Activated CD4-positive, alpha-beta T cell treated with anti-CD3 and anti-CD28 coated beads, Interleukin-2, amount 10 ng/mL, durations not matched to agents 24 days and 14 days (primary cell): ENCODE measurements at places on chromosomes 5 and 9. TPM values are rescaled to one million over a fixed set of nuclear protein-coding genes. Genes with fewer than 3 reads are reported as not detected.

The BNC2 gene
- total RNA-seq, result not detected in 2 replicates

The GMCL2 gene
- 0.07 TPM in 1 of 2 replicates, not detected in the other for total RNA-seq

The FBP2 gene
- not detected in 2 replicates for total RNA-seq

The SLC6A7 gene
- total RNA-seq, result not detected in 2 replicates

The LEAP2 gene
- 4.7 and 6.0 TPM in 2 replicates for total RNA-seq

The OR1J2 gene
- total RNA-seq, result not detected in 2 replicates

The STK32A gene
- not detected in 2 replicates for total RNA-seq

The MSMP gene
- 0.88 TPM in 1 of 2 replicates, not detected in the other for total RNA-seq

The SV2C gene
- total RNA-seq, result not detected in 2 replicates

The CDH9 gene
- not detected in 2 replicates for total RNA-seq

The CER1 gene
- not detected in 2 replicates for total RNA-seq

The GALNT12 gene
- total RNA-seq, result 2.8 and 3.6 TPM in 2 replicates

The PRDM9 gene
- not detected in 2 replicates for total RNA-seq

The ANKS6 gene
- total RNA-seq, result 13.4 and 13.6 TPM in 2 replicates

The MZB1 gene
- 28.3 and 29.1 TPM in 2 replicates for total RNA-seq

The ADAMTS12 gene
- total RNA-seq, result not detected in 2 replicates

The C5orf63 gene
- 5.6 and 5.7 TPM in 2 replicates for total RNA-seq

The PCDHGA10 gene
- total RNA-seq, result 0.07 and 0.21 TPM in 2 replicates

The SHOC1 gene
- total RNA-seq, result not detected in 2 replicates

The IFNA2 gene
- not detected in 2 replicates for total RNA-seq

The ADAMTS13 gene
- total RNA-seq, result 1.3 and 1.5 TPM in 2 replicates

The SVEP1 gene
- total RNA-seq, result not detected in 2 replicates

The NMUR2 gene
- not detected in 2 replicates for total RNA-seq

The PHYHD1 gene
- total RNA-seq, result 0.45 and 0.47 TPM in 2 replicates

The SOX30 gene
- 0.19 TPM in 1 of 2 replicates, not detected in the other for total RNA-seq

The TEK gene
- total RNA-seq, result not detected in 2 replicates

The F2R gene
- 2.3 and 2.9 TPM in 2 replicates for total RNA-seq

The NTRK2 gene
- 2.3 and 2.4 TPM in 2 replicates for total RNA-seq

The SPINK4 gene
- not detected in 2 replicates for total RNA-seq

The SUSD3 gene
- 38.3 and 40.9 TPM in 2 replicates for total RNA-seq

The ENTPD8 gene
- total RNA-seq, result not detected in 2 replicates

The SPATA31C1 gene
- total RNA-seq, result not detected in 2 replicates

The NAIP gene
- 6.4 and 7.2 TPM in 2 replicates for total RNA-seq

The AHRR gene
- 25.8 and 26.0 TPM in 2 replicates for total RNA-seq

The HSPB3 gene
- total RNA-seq, result not detected in 2 replicates

The PCDHA9 gene
- total RNA-seq, result not detected in 2 replicates

The FOXD4 gene
- not detected in 2 replicates for total RNA-seq

The ZNG1C gene
- total RNA-seq, result 35.6 and 36.2 TPM in 2 replicates

The CD14 gene
- total RNA-seq, result 0.31 and 0.35 TPM in 2 replicates

The PCBD2 gene
- 11.0 and 14.1 TPM in 2 replicates for total RNA-seq

The PCDHB12 gene
- not detected in 2 replicates for total RNA-seq

The PTGES gene
- 0.09 and 0.12 TPM in 2 replicates for total RNA-seq

The CEL gene
- total RNA-seq, result 1.8 and 2.0 TPM in 2 replicates

The NEURL1B gene
- total RNA-seq, result 0.05 and 0.31 TPM in 2 replicates

The F12 gene
- total RNA-seq, result 2.7 and 2.8 TPM in 2 replicates

The ARAP3 gene
- total RNA-seq, result 9.2 and 10.9 TPM in 2 replicates

The CKMT2 gene
- total RNA-seq, result not detected in 2 replicates

The NR4A3 gene
- 51.1 and 52.8 TPM in 2 replicates for total RNA-seq

The PTGR1 gene
- 1.7 and 2.0 TPM in 2 replicates for total RNA-seq

The TMEM203 gene
- 38.8 and 39.3 TPM in 2 replicates for total RNA-seq
